GM23338 (cell line): ENCODE measurements at places on chromosomes 16 and 17. TPM values are rescaled to one million over a fixed set of nuclear protein-coding genes. Genes with fewer than 3 reads are reported as not detected.

GRCh38 chr16:72877374-72878028 is 170.4 kb downstream of the ZFHX3 start:
- H3K27me3 ChIP-seq = no peaks in the 10 kb centered on the region
- no peak for DNase-seq
- H3K4me3 ChIP-seq = no peak overlapping the region
- H3K36me3 ChIP-seq = peaks cover 4% of the 10 kb centered on the region; the same call in 1 of the 2 replicates
- H3K4me1 ChIP-seq = no peaks in the 10 kb centered on the region
- H3K27ac ChIP-seq = no peak overlapping the region

DNA sequence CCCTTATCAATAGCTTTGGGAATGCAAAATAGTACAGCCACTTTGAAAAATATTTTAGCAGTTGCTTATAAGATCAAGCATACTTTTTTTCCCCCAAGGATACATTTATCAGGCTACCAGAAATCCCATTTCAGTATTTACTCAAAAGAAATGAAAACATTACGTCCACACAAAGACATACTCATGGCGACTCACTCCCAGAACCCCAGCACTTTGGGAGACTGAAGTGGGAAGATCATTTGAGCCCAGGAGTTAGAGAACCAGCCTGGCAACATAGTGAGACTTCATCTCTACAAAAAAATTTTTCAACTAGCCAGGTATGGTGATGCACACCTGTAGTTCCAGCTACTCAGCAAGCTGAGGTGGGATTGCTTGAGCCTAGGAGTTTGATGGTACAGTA is 5.9 kb downstream of the SKA2 start:
- H3K36me3 ChIP-seq = no peaks in the 10 kb centered on the region
- H3K27me3 ChIP-seq = no peaks in the 10 kb centered on the region
- H3K4me3 ChIP-seq = no peak overlapping the region
- peaks cover 29% of the 10 kb centered on the region for H3K4me1 ChIP-seq

- H3K4me3 ChIP-seq = no peak overlapping the region
- H3K27ac ChIP-seq = no peak overlapping the region
- DNase-seq = no peak
- H3K4me1 ChIP-seq = no peaks in the 10 kb centered on the region
Measured at GRCh38 chr17:4543557-4544026, 11.6 kb downstream of the MYBBP1A start.

Gene NME4
- total RNA-seq = 228 and 249 TPM in 2 replicates

Gene TLCD3A
- 14.5 and 21.1 TPM in 2 replicates for total RNA-seq

GRCh38 chr16:88939972-88940861 is 36.8 kb downstream of the CBFA2T3 start:
- H3K4me1 ChIP-seq = no peaks in the 10 kb centered on the region; the same call in 1 of the 2 replicates
- H3K4me3 ChIP-seq = peak overlapping the region; percentile 58
- peaks cover 27% of the 10 kb centered on the region for H3K27me3 ChIP-seq
- DNase-seq = peak; percentile 61
- H3K36me3 ChIP-seq = no peaks in the 10 kb centered on the region

Gene KRT222
- 0.12 TPM in 1 of 2 replicates, not detected in the other for total RNA-seq
